ENCODE measurements at places on chromosomes 1 and 21.

- no peak for DNase-seq
Observed at GRCh38 chr1:183585038-183585437, 5.2 kb downstream of the NCF2 start.

DNA sequence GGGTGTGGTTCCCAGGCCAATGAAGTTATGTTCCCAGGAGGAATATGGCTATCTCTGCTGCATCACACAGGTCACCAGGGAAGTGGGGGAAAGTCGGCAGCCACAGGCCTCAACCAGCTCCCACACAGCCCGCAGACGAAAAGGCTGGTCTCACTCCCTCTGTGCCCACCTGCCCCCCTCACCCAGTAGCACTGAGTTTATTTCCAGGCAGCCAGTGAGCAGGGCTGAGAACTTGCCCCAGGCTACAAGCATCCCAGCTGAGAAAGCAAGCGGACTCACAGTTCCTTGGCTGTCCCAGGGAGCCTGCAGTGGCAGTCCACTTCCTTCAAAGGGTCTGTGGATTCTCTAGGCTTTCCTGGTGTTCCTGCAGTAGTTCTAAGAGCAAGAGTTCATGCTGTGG is 68.9 kb downstream of the SLC5A9 start:
- no peak for DNase-seq

- DNase-seq: no peak
Observed at GRCh38 chr1:32321712-32322291, 14.2 kb downstream of the MARCKSL1 start.

- no peak for DNase-seq
Observed at GRCh38 chr1:229447809-229448252, 13.9 kb upstream of the ACTA1 start.

DNA sequence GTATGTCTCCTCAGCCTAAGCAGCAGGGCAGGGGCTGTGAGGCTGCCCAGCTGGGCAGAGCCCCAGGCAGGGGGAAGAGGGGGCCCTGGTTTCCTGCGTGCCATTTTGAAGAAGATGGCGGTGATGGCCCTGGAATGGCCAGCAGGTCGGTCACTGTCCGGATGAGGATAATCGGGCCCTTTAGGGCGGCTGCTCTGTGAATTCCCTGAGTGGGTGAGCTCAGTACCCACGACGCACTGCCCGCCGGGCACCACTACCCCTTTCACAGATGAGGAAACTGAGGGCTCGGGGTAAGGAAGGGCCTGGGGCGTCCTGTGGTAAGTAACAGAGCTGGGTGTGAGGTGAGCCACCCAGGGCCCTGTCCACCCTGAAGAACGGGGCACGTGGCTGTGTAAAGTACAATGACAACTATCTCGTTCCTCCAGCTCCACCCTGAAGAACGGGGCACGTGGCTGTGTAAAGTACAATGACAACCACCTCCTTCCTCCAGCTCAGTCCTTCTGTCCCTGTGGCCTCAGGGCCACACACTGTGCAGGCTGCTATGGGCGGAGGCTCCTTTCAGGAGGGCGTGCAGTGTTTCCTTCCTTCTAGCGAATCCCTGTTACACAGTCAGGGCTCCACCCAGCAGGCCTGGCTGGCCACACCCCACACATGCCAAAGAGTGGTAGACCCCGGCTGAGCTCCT is 23.2 kb downstream of the ITGB2 start:
- DNase-seq: no peak

DNA sequence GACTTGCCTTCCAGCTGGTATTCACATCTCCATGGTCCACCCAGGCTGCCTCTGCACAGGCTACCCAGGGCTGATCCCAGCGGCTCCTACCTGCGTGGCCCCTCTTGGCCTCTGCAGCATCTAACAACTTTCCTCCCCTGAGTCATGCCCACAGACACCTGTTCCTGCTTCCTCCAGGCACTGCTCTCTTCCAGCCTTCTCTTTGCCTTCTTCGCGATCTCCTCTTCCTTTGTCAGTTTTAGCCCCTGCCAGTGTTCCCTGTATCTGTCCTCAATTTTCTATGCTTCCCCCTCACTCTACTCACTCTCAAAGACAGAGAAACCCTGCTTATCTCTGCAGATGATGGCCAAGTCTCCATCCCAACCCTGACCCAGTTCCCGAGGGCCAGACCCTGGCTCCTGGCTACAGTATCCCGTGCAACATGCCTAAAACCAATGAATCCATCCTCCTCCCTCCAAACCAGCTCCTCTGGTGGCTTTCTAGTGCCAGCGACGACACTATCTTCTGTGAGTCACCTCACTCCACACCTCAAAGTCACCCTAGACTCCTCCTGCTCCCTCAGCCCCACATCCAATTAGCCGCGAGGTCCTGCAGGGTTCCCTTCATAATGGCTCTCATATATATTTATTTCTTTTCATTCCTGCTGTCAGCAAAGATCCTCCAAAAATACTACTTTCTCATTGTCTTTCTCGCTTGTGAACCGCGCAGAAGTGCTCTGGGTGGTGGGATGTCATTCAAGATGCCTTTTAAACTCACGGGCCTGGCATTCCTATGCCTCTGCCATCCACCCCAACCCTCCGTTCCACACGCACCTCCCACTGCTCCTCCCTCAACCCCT is 259.2 kb downstream of the TOMM20 start:
- DNase-seq: no peak

DNA sequence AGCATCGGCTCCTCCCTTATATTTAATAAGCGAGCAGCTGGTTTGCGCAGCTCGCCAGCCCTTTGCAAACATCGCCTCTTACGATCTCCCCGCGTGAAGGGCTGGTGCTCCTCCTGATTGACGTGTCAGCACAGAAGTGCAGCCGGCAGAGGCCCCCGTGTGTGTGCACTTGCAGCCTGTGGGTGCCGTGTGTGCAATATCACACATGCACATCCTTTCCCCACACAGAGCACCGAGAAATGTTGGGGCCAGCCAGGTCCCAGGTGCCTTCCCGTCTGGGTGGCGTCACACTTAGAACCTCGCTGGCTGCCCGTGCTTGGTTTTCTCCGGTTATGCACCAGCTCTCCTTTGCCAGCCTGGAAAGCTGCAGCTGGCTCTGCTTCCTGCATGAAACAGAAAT is 126.6 kb upstream of the AJAP1 start:
- DNase-seq: no peak

GRCh38 chr1:22107126-22107525 is 35.8 kb downstream of the WNT4 start:
- no peak for DNase-seq

GRCh38 chr1:38667626-38668025 is 191.9 kb downstream of the RRAGC start:
- no peak for DNase-seq
